D721Med (cell line): ENCODE measurements at places on chromosomes 4 and X.

- no peak for DNase-seq
These were observed at the start of gene FRMD7 for GRCh38 chrX:132127743-132128142. FRMD7 (minus strand) TSS chrX:132128020; CDS start chrX:132127844, 176 bp downstream.

DNA sequence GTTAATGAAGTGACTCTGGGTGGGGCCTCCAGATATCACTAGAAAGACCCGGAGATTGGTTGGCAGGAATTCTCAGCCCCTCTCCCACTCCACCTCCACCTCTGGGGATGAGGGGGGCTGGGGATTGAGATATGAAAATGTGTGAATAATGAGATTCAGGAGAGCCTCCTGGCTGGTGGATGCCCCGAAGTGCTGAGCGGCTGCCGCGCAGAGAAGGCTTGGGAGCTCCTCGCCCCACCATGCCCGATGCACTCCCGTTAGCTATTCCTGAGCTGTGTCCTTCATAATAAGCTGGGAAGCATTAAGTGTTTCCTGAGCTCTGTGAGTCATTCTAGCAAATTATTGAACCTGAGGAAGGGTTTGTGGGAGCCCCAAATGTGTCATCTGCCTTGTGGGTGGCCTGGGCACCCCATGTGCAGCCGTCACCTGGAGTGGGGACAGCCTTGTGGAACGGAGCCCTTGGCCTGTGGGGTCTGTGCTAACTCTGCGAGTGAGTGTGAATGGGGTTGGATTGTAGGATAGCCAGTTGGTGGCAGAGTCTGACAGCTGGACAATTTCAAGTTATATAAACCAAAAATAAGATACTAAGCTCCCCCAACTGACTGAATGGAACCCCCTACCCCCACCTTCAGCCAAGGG is 4.4 kb upstream of the MAEA start:
- peak; percentile 1 for DNase-seq

GRCh38 chrX:10055430-10055829 is 88.3 kb downstream of the CLDN34 start:
- DNase-seq = no peak

DNA sequence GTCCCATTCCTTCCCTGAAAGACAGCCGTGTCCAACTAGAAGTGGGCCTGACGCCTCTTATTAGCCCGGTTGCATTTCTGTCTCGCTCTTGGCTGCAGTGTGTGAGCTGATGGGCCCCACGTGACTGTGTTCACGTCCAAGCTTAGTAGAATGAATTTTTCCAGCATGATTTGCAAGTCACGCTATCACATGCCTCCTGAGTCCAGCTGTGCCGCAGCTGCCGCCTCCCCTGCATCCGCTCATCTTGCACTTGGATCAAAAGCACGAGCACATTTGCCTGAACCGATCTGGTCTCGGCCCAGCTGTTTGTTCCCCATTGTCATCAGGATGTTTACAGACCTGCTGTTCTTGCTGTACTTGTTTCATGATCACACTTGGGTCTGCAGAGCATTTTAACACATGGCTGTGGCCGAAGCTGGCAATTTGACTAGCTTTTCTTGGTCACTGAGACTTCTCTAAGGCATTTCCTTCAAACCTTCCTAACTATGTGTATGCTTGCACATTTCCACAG is 126.5 kb downstream of the KIT start:
- DNase-seq = no peak

DNA sequence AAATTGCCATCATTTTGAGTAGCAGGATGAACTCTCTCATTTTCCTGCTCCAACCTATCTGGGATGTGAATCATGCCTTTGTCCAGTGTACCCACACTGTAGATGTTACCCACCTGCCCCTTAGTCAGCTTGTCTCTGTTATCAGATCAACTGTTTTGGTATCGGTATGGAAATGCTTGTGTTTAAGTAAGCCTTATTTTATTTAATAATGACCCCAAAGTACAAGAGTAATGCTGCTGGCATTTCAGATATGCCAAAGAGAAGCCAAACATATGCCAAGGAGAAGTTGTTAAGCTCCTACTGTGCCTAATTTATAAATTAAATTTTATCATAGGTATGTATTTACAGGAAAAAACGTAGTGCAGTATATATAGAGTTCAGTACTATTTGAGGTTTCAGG is 18.6 kb upstream of the RAP1GDS1 start:
- no peak for DNase-seq

GRCh38 chr4:8229331-8229975 is 30.4 kb downstream of the SH3TC1 start:
- no peak for DNase-seq

DNA sequence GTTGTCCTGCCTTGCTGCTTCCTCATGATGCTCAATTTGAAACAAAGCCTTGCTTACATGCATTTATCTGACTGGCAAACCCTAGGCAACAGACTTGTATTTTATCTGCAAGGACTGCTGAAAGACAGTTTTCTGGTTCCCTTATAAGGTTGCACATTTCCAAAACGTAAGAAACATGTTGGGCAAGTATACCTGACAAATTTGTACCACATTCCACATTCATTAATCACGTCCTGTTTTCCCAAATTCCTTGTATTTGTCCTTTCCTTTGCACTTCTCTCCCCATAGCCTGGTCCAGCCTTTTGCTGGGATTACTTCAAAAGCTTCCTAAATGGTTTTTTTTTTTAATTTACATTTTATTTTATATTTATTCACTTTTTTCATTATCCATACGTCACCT is 310.1 kb downstream of the PPP3CA start:
- DNase-seq = no peak

- DNase-seq = no peak
These were observed 14.7 kb upstream of the ATP8A1 start for GRCh38 chr4:42671431-42672194.

GRCh38 chr4:16160457-16160856 is 65.8 kb downstream of the TAPT1 start:
- no peak for DNase-seq

DNA sequence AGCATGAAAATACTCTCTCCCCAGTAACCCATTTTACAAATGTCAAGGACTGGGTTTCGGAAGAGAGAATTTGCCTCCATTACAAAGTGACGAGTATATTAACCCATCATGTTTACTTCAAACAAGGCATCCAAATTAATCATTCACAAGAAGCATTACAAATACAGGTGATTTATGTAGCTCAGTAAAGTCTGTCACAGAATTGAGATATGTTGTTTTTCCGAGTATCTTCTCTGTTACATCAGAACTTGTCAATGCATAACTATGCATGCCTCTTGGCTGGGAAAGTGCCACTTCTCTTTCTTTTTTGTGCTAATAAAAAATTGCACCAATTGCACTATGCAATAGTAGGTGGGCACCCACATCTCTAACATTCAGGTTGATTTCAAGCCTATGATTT is 158.2 kb downstream of the AREG start:
- no peak for DNase-seq

GRCh38 chr4:150875367-150875766 is 139.7 kb downstream of the LRBA start:
- DNase-seq = no peak

DNA sequence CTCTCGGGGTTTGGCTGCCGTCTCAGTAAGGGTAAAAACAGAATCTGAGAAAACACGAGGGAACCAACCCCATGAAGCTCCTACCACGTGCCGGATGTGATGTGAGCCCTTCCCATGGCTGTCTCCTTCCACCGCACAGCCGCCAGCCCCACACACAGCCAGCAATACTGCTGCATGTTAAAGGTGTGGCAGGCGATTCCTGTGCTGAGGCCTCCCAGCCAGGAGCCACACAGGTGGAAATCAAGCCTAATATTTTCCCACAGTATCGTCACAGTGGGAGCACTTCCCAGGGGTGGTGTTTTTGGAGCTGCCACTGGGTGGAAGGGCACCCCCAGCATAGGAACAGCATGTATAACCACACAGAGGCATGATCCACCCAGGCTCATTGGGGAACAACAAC is 77.5 kb downstream of the SLC2A9 start:
- no peak for DNase-seq

- no peak for DNase-seq
These were observed 13.7 kb upstream of the SLIT2 start for GRCh38 chr4:20237894-20238537.

- DNase-seq = no peak
These were observed 195.2 kb upstream of the C1QTNF7 start for GRCh38 chr4:15232366-15233263.

DNA sequence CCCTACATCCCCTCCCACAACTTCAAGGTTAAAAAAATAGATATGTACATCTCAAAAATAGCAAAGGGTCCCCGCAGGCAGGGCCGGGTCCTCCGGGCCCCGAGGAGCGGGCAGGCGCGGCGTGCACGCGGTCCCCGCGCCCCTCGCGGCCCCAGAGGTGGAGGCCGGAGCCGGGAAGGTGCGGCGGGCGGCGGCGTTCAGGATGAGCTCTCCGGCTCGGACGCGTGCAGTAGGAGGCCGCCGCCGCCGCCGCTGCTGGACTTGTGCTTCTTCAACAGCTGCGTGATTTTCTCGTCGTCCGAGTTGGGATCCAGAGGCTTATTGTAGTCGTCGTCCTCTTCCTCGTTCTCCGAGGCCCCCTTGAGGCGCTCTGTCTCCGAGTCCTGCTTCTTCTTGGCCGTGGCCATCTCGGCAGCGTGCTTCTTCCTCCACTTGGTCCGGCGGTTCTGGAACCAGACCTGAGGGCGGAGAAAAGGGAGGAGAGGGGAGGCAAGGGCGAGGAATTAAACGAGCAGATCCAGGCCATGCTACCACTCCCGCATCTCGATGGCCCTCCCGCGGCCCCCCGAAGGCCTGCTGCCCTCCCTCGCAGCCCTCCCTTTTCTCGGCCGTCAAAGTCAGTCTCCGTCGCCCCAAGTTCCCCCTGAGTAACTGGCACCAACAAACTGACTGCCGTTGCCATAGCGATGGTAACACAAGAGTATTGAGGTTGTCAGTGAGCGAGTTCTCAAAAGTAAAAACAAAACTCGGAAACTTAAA is 5.8 kb downstream of the NKX6-1 start:
- DNase-seq = no peak

- DNase-seq = no peak
These were observed 14.4 kb upstream of the FAM9A start for GRCh38 chrX:8815460-8816065.

DNA sequence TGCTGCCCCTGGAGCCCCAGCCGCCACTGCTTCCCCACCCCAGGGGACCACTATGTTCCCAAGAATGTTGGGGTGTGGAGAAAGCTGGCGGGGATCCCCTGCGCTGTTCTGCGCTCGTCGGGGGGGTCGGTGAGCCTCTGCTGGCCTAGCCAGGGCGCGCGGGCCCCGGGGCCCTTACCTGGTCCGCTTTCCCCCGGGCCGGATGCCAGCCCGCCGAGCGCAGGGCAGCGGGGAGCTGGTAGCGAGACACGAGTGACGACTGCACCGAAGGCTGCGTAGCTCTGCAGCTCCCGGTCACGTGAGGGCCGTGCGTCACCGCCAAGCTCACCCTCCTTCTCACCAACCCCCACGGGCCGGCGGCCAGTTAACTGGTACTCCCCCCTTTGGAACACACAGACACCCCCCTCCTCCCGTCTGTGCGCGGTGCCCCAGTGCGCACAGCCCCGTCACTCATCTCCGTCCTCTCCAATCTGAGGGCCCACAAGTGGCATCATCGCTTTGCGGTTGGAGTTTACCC is at the start of gene BEX1:
Gene BEX1 (minus strand): TSS at position 254 of the 517 bp plus-strand sequence. CDS start 897 bp downstream, outside the sequence.
- DNase-seq = peak; percentile 22

DNA sequence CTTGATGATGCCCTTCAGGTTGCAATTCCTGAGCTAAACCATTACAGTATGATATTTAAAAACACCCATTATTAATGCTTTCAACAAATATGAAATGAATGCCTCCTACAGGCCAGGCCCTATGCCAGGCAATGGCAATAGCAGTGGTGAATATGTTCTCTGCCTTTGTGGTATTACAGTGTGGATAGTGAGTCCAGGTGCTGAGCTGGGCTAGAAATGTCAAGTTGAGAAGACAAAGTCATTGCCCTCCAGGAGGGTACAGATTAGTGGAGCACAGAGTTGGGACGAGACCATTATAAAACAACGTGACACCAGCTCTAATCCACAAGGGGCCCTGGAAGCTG is 81.9 kb downstream of the RBM47 start:
- no peak for DNase-seq

- DNase-seq = no peak
These were observed 332.4 kb downstream of the ARHGAP24 start for GRCh38 chr4:85807247-85807950.

DNA sequence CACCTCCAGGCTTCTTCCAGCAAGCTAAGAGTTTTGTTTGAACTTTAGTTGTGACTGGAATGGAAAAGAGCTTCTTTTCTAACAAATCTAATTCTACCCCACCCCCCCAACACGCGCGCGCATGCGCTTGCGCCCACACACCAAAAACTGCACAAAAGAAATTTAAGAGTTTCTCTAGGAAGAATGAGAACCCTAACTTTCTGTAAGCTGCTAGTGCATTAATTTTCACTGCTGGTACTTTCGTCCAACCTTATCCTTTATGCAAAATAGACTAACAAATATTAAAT is 9.0 kb upstream of the INTU start:
- DNase-seq = no peak

DNA sequence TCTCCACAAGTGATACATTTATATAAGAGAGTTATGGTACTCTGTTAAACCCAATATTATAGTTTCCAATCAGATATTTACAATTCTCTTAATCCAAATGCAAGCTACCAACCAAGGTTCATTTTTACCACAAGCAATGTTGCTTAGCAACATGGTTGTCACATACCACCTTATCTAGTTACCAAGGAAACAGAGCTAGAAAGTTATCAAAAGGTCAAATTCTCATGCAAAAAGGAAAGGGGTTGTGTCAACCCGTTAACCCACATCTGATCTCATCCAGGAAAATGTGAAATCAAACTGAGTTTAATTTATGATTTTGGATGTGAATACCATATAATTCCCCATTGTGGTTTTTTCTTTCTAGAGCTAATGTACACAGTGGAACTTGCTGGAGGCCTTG is 274.1 kb upstream of the MAGEB2 start:
- no peak for DNase-seq

DNA sequence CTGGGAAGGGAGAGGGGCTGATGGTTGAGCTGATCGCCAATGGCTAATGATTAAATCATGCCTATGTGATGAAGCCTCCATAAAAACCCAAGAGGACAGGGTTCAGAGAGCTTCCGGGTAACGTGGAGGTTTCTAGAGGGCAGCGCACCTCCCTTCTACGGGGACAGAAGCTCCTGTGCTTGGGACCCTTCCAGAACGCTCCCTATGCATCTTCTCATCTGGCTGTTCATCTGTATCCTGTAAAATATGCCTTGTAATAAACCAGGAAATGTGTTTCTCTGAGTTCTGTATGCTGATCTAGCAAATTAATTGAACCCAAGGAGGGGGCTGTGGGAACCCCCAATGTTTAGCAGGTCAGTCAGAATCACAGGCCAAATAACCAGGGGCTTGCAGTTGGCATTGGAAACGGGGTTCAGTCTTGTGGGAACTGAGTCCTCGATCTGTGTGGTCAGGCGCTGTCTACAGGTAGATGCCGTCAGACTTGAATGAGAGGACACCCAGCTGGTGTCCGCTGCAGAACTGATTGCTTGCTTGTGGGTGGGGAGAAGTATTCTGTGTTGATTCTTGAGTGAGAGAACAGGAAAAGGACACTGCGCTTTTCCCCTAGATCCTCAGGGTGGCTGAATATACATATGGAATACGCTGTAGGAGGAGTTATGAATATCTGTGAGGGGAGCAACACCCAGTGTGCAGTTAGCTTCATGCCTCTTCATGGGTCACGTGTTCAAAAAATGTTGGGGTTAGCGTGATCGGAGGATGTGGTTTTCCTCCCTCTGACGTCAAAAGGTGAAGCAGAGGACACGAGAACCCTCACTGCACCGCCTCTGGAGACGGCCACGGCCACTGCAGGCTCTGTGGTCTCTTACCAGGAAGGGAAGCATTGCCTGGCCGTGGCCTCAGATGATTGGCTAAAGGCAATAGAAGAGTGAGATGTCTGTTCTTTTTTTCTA is 29.2 kb downstream of the HTT-AS start:
- DNase-seq = no peak
